Activated naive CD4-positive, alpha-beta T cell treated with anti-CD3 and anti-CD28 coated beads, Interleukin-2, amount 50 U/mL, for 16 hours (primary cell): ENCODE measurements at places on chromosomes 5 and 9.

DNA sequence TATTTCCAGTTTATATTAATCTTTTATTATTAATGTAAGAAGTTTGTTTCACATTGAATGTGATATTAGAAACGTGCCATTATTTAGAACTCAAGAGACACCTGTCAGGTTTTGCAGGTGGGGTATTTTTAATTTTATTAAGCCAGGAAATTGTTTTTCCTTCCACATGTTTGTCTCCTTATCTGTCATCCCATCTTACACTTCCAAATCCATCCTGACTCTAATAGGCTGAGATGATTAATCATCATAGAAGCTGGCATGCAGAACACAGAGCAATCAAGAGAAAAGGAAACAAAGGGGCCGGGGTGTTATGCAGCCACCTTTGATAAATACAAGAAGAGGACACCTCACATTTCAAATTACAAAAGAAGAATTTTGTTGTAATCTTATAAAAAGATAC is 506.5 kb downstream of the ISL1 start:
- no peak for DNase-seq

DNA sequence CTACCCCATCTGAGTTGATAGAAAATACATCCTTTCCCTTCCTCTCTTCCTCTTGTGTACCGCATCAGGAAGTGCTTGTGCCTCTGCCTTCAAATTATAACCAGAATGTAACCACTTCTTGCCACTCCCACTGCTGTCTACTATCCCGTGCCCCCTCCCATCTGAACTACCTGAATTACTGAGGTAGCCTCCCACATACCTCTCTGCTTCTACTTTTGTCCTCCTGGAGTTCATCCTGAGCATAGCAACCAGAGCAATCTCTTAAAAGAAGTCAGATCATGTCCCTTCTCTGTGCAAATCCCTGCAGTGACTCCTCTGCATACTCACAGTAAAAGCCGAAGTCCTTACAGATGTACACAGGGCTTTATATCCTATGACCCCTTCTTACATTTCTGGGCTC is 23.0 kb downstream of the SV2C start:
- DNase-seq: no peak

GRCh38 chr9:121774715-121775613 is 123.5 kb downstream of the DAB2IP start:
- peak; percentile 2 for DNase-seq

DNA sequence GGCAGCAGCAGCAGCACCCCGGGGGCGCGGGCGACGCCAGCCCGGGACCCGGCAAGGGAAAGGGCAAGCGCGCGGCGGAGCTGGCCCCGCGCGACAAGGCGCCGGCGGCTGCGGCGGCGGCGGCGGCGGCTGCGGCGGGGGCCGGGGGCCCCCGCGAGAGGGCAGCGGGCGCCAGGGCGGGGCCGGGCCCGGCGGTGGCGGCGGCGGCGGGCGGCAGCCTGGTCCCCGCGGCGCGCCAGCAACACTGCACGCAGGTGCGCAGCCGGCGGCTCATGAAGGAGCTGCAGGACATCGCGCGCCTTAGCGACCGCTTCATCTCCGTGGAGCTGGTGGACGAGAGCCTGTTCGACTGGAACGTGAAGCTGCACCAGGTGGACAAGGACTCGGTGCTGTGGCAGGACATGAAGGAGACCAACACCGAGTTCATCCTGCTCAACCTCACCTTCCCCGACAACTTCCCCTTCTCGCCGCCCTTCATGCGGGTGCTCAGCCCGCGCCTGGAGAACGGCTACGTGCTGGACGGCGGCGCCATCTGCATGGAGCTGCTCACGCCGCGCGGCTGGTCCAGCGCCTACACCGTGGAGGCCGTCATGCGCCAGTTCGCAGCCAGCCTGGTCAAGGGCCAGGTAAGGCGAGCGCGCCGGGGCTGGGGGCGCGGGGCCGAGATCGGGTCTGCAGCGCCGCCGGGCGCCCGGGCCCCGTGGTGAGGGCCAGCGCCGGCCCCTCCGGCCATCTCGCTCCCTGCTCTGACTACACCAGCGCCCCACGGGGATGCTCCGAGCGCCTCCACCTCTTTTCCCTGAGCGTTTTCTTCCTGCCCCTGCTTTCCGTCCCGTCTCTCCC is at the start of gene UBE2QL1:
TSS of gene UBE2QL1 (plus strand) at position 238 of the 843 bp plus-strand sequence. CDS start at position 273, 35 bp downstream.
- peak; percentile 28 for DNase-seq

DNA sequence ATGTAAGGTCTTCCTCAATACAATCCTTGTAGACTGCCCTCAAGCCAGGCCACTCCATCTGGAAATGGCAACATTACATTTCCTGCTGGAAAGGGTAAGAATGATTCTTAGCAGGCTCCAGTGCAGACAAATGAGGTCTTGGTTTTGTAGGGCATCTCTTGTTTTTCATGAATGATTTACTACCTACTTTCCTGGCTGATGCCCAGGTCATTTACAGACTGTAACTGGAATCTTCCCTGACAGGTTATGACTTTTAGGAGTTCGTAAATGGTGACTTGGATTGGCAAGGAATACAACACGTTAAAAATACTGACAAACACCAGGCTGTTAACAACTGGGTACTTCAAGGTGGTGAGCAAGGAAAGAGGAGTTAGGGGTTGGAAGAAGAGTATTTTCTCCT is 510.5 kb upstream of the TNC start:
- no peak for DNase-seq

DNA sequence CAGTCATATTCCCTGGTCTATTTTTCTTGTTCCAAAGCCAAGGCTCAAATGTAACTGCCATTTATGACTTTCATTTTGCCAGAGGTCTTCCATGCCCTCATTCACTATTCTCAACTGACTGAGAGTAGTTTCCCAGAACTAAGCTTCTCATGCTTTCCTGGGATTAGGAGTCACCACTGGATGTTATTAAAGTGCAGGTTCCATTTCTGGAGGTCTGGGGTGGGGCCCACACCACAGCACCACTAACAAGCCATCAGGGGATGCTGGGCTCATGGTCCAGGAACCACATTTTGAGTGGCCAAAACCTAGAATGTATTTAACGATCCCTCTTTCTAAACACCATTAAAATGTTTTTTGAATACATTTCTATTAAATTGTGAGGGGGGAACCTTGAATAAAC is 677.6 kb downstream of the SEMA5A start:
- no peak for DNase-seq

DNA sequence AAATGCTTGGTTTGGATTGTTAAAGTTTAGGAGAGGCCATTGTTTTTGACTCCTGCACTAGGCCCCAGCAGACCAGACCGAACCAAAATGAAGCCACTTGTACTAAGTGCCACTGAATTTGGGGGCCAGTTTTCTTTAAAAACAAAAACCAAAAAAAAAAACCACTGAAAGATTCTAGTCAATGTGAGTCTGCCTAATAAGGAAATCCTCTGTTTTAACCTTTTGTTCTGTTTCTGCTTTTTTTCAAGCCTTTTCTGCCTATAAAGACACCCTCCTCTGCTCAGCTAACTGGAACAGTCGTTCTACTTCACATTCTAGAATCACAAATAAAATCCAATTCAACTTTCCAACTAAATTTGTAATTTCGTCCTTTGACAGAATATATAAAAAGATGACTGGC is 64.9 kb downstream of the SERINC5 start:
- DNase-seq: no peak

DNA sequence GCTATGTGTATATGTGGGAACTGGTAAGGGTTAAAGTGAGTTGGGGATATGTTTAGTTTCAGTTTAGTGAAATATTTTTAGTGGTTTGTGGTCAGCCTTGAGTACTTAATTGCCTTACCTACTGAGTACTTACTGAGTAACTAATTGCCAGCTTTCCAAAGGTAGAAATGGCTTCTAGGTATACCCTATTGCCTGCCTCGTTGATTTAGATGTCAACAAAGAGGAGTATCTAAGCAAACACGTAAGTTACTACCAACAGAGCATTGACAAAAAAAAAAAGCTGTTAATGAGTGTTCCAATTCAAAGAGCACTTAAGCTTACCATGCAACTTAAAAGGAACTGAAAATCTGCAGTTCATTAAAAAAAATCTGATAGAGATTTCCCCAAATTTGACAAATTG is 8.8 kb downstream of the ATP10B start:
- no peak for DNase-seq

DNA sequence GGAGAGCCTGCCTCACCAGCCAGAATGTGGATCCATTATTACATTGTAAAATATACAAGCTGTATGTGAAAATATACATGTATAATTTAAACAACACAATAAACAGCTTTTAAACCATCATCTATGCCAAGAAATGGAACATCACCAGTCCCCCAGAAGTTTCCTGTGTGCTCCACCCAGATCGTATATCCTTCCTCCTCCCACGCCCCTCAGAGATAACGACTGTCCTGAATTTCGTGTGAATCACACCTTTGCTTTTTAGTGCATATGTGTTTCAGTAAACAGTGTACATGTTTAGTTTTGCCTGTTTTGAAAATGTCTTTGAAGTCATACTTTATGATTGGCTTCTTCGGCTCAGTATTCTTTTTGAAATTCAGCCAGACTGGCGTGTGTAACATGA is 134.6 kb upstream of the MYO10 start:
- DNase-seq: no peak

DNA sequence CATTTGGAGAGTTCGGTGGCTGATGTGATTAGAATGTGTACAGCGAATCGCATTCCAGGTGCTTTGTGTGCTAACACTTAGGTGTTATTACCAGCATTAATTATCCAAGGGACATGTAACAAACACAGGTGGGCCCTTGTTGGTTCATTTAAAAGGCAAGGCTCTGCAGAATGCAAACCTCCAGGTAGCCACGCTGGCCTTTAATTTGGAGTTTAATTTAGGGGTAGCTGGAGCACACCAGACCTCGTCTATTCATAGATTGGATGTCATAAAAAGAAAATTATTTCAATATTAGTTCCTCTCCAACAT is 191.1 kb downstream of the MAT2B start:
- no peak for DNase-seq

- DNase-seq: no peak
Measured at GRCh38 chr5:176816043-176816745, 5.8 kb downstream of the UNC5A start.

DNA sequence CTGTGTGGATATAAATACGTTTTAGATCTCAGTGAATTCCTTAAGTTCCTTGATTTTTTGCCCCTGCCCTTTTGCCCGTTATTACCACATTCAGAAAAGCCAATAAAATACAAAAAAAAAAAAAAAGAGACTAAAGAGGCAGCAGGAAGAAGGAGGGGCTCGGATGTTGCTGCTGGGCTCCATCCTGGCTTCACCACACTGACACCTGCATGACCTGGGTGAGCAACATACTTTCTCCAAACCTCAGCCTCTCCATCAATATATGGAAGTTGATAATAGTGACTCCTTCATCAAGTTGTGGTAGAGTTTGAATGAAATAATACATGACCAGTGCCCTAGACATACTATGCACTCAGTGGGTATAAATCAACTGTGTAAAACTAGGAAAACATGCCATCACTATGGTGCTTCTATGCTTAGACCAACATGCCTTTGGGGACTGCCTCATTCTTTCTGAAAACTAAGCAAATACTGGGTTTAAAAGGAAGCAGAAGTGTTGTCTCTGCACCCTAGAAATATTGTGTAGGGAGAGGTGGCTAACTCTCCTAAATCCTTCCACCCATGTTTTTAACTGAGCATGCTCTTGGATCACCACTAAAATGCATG is 243.0 kb downstream of the PIK3R1 start:
- no peak for DNase-seq

GRCh38 chr5:107541400-107541799 is 129.3 kb downstream of the EFNA5 start:
- DNase-seq: no peak

GRCh38 chr9:7315746-7316145 is 483.8 kb downstream of the DMAC1 start:
- no peak for DNase-seq

- DNase-seq: no peak
Measured at GRCh38 chr5:138238034-138238433, 24.9 kb upstream of the CDC23 start.

DNA sequence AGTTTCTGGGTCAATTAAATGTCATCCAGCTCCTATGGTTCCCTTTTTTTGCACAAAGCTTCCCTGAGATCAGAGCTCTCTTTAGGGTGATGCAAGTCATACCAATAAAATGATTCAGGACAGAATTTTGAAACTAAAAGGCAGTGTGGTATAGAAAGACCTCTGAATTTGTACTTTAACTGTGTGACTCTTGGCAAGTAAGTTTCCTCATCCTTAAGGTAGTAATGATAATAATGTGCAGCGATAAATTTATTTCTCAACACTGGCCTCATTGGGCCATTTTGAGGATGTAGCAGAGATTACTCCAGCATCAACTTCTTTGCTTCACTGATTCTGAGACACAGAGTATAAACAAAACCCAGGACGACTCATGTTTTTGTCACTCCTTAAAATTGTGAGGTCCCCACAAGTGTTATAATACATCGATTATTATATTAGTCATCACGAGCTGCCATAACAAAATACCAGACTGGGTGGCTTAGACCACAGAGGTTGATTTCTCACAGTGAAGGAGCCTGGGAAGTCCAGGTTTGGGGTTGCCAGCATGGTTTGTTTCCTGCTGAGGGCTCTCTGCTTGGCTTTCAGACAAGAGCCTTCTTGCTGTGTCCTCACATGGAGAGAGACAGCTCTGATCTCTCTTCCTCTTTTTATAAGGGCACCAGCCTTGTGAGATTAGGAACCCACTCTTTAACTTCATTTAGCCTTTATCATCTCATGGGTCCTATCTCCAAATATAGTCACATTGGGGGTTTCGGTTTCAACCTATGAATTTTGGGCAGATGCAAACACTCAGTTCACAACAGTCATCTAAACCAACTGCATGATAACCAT is 293.0 kb downstream of the ZNF608 start:
- DNase-seq: no peak

DNA sequence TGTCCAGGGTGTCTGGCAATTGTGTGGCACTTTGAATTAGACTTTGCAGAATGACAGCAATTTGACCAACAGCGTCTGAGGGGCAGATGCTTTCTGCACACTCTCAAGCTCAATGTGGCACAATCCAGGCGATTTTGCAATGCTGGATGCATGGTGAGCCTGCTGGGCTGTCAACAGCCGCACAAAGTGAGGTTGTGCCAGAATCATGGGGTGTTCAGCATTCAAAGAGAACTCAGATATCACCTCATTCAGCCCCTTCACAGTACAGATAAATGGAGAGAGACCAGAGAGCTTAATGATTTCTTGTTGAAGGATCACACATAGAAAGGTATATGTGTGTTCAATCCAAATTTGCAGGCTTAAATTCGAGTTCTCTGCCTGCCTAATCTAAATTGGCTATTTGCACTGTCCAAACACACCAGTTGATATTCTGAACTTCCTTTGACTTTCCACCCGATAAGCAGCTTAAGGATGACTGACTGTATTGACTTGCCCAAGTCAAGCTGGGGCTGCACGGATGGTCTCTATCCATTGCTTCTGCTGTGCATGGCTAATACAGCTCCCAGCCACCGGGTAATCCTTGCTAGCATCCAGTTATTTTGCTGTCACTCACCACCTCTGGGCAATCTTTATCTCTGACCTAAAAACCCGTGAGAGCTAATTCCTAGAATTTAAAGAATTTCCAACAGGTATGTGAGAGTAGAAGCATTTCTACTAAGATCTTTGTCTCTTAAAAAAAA is 157.9 kb upstream of the TAS2R1 start:
- DNase-seq: no peak

- no peak for DNase-seq
Measured at GRCh38 chr5:60404171-60404570, 295.8 kb downstream of the DEPDC1B start.

GRCh38 chr5:71629950-71630349 is 42.8 kb downstream of the MCCC2 start:
- no peak for DNase-seq

GRCh38 chr5:174953871-174954270 is 229.5 kb downstream of the MSX2 start:
- no peak for DNase-seq

- no peak for DNase-seq
Measured at GRCh38 chr9:101073122-101073521, 44.6 kb downstream of the PLPPR1 start.
